ENCODE measurements at places on chromosomes 4 and X.

DNA sequence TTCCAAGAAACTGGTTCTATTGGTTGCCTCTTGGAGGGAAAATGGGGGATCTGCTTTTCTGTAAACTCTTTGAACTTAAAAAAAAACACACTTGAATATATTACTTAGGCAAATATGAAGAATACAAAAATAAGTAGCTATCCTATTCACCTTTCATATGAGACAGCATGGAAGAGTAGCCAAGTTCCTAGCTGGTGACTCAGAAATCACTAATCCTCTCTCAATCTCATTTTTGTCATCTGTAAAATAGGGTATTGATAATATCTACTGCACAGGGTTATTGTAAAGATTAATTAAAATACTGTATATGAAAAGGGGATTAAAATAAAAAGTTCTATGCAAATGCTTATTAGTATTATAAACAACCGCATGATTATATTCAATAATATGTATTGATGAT lies 12.7 kb downstream of the MGARP start:
- DNase-seq: no peak

- DNase-seq: no peak
Observed at GRCh38 chrX:14076639-14077038, 46.9 kb upstream of the GEMIN8 start.

GRCh38 chr4:150572704-150573504 lies 9.0 kb upstream of the MAB21L2 start:
- no peak for DNase-seq

DNA sequence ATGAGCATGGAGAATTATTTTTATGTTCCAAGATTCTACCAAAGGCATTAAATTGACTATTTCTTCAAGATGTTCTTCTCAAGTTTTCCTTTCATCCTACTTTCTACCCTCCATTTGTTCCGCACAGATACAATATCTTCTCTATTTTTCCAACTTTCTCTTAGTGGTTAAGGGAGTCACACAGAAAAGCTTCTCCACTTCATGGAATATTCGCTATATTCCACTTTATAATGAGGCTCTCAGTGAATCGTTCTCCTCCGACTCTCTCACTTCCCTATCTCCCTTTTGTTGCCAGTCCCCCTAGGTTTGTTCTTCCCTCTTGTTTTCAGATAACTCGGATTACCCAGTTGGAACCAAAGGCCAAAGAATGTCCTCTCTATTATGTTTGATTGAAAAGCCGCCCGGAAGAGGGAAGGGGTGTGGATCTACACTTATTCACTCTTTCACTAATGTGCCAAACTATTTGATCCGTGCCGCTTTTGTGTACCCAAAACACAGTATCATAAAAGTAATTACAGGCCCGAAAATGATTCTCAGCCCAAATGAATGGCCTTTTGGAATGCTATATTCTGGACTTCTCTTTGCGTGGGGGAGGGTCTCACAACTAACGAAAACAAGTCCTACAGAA lies 1.2 kb downstream of the SH3D19 start:
- peak; percentile 92 for DNase-seq

GRCh38 chr4:67861513-67861912 lies 22.3 kb downstream of the TMPRSS11D start:
- DNase-seq: no peak

GRCh38 chrX:133535066-133535465 lies 119.8 kb upstream of the GPC4 start:
- no peak for DNase-seq

DNA sequence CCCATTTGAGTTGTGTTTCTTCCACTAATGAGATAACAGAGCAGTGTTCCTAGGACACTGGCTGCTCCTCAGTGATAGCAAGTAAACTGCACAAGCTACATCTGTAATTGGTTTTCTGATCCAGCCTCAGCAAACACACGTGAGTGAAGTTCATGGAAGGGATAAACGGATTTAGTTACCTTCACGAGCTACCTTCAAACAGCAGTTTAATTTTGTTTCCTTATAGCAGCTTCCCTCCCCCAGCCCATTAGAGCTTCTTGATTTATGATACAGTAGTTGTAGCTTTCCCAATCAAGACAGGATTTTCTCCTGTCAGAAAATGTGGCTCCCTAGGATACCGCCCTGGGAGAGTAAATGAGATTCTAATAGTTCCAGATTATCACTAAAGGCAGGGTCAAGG lies 634.2 kb upstream of the FAT1 start:
- DNase-seq: no peak

DNA sequence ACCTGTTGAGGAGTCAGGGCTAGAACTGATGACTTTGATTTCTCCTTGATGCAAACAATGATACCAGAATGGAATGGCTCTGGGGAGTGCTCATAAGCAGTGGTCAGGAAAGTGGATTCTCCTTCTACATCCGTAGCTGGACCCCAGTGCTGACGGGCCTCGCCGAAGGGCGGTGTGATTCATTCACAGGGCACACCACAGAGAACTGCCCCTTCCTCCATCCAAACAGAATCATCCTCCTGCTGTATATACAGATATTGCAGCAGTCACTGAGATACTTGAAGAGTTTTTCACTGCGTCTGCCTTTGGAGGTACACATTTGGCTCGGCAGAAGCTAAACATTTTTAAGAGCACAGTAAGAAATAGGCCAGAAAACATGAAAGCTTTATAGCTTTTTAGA lies 7.3 kb upstream of the DCTD start:
- DNase-seq: no peak

DNA sequence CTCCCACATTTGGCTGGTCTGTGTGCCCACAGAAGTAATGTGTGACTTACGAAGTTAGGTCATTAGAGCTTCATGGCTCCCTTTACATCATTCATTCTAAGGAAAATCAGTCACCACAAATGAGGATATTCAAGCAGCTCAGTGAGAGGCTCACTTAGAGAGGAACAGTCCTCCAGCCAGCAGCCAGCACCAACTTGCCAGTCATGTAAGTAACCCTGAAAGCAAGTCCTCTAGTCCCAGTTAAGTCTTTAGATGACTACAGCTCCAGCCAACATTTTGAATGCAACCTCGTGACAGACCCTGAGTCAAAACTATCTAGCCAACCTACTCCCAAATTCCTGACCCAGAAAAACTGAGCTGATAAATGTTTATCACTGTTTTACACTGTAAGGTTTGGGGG lies 71.3 kb downstream of the LRBA start:
- DNase-seq: peak; percentile 27

- DNase-seq: no peak
Observed at GRCh38 chr4:25889589-25890503, 24.2 kb upstream of the SMIM20 start.

DNA sequence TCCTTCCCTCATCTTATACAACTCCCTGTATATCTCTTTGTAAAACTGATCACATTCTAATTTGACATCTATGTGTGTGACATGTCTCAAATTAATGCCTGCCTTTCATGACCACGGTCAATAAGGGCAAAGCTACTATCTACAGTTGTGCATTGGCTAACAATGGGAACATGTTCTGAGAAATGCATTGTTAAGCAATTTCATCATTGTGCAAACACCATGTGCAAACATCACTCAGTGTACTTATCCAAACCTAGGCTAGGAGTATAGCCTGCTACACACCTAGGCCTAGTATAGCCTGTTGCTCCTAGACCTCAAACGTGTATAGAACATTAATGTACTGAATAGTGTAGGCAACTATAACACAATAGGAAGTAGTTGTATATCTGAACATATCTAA lies 95.0 kb downstream of the BANK1 start:
- no peak for DNase-seq

DNA sequence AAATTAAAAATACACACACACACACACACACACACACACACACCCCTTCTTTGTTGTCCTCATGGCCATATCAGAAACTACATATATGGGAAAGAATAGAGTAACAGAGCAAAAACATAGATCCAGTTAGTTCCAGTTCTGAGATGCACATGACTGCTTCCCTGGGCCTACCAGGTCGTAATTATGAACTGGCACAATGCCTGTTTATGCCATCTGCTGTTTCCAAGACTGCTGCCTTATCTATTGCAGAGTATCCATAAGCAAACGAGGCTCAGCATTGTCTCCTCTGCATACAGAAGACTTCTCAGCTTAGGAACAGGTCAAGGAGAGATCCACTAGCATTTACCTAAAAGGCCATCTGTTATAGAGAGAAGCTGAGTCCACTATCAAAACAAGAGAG lies 789.0 kb downstream of the TECRL start:
- peak; percentile 1 for DNase-seq

DNA sequence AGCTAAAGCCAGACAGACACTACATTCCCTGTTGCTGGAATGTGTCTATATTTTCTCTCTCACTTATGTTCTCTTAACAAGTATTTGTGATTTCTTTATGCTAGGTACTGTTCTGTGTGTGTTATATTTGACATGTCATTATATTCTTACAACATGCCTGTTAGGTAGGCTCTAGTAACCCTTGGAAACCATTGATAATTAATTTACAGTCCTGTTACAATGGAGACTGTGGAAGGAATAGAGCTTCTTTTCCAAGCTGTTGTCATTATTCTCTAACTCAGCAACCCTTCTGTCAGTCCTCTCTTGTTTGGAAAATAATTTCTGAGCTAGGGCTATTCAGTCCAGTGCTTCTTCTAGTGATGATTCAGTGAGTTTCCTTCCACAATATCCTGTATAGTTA lies 419.1 kb upstream of the BOD1L1 start:
- no peak for DNase-seq

DNA sequence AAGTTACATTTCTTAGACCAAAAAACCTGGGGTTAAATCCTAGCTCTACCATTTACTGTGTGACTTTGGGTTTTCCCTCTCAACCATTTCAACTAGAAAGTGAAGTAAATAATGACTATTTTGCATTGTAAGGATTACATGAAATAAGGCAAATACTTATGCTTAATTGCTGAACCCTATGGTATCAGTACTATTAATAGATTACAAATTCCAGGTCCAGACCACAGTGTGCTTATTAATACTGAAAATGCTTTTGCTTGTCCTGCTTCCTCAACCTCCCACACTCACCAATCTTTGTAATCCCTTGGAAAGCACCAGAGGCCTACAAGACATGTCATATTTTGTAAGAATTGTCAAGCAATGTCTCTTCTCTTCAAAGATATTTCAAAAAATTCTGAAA lies 456.5 kb downstream of the SPOCK3 start:
- no peak for DNase-seq

DNA sequence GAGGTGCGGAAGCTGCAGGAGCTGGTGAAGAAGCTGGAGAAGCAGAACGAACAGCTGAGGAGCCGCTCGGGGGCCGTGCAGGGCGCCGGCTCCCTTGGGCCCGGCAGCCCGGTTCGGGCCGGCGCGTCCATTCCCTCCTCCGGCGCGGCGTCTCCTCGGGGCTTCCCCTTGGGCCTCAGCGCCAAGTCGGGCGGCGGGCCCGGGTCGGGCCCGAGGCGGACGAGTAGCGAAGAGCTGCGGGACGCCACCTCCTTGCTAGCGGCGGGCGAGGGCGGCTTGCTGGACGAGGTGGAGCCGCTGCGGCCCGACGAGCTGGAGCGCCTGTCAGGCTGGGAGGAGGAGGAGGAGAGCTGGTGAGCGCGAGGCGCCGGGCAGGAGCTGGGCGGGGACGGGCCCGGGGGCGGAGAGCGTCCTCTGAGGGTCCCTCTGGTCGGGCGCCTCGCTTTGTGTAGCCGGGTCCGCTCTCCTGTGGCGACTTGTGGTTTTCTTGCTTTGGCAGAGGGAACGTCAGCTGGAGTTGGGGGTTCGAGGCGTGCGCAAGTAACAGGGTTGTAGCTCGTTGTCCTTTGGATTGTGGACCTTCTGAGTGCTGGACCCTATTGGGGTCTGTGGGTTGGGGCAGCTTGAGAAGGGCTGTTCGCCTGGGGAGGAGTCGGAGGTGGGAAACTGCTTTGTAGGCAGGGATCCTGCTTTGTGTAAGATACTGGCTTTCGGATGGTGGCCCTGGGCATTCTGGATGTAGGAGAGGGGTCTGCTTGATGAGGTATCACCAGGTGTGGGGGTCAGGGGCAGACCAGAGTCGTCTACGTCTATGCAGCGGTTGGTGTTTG lies 662 bp downstream of the SLAIN2 start:
- DNase-seq: peak; percentile 74

DNA sequence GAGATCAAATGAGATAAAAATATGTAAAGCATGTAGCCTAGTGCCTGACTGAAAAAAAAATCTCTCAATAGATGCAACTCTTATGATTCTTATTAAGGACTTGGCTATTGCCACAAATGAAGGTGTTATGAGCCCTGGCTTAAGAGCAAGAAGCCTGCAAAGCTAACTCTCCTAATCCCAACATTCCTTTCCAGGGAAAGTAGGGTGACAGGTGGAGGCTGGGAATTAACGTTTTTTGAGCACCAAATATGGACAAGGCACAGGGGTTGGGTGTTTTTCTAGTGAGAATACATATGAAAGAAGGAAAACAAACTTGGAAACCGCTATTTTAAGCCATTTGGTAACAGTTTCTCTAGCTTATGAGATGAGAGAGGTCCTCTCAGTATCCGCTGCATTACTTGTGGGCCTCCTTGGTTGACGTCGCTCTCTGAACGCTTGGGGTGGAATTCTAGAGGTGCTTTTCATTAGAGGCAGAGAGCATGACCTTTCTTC lies 2.4 kb downstream of the RHOH start:
- no peak for DNase-seq

DNA sequence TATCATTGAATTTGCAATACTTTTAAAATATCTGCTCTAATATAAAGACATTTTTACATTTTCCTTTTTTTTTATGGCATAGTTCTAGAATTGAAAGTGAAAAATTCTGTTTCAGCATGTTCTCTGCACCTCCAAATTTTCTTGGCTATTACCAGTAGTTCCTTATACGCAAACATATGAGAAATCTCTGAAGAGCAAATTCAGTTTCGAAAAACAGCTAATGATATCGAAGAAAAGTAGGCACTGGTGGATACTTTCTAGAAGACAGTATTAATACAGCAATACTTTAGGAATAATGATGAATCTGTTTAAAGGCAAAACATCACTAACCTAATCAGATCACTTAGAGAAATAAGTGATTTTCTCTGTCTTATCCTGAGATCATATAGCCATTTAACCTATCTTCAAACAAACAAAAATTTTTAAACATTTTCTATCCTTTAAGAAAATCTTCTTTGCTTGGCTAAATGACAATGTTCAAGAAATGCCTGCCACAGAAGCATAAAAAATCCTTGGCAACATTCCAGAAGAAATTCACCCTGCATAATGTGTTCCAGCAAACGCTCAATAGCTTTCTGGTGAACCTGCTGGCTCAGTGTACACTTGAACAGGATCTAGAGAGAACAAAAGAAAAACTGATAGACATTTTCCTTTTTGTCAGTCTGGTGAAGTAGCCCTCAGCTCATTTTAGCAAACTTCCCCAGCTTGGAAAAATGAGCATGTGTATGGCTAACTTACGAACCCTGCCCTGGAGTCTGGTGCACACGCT lies 51.2 kb upstream of the KLF3 start:
- no peak for DNase-seq

DNA sequence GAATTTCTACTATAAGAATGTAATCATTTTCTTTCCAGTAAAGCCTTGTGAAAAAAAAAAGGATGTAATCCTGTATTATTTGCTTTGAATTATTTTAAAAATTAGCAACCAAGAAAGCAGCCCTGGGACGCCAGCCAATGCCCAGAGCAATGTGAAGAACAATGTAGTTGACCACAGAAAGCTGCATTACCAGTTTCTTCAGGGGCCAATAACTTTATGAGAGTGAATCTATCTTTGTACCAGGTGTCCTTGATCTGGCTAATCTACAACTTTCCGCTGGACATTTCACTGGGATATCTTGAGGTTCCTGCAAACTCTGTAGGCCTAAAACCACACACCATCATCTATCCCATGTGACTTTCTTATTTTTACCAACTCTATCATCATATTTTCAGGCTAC lies 7.6 kb upstream of the KLHL2 start:
- DNase-seq: no peak
